KBM-7 (cell line): ENCODE measurements at places on chromosomes 7 and 10.

DNA sequence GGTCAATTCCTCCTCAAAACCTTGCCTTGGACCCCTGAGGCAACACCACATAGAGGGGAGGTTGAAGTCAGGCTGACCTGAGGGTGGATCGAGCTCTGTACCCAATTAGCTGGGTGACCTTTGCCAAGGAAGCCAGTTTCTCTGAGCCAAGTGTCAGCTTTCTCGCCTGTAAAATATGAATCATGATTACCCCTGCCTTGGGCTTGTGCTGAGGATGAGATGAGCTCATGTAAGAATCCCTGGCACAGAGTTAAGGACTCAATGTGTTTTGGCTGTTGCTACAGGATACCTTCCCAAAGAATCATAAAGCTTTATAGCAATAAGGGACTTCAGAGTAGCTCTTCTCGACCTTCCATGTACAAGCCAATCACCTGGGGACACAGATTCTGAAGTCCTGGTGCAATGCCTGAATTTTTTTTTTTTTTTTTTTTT lies 43.5 kb upstream of the CACUL1 start:
- no peak for DNase-seq

- peak; percentile 41 for DNase-seq
Observed at GRCh38 chr7:150937848-150938561, 40.1 kb downstream of the KCNH2 start.

- DNase-seq = peak; percentile 26
Observed at GRCh38 chr7:75915416-75916156, 631 bp downstream of the POR start.

DNA sequence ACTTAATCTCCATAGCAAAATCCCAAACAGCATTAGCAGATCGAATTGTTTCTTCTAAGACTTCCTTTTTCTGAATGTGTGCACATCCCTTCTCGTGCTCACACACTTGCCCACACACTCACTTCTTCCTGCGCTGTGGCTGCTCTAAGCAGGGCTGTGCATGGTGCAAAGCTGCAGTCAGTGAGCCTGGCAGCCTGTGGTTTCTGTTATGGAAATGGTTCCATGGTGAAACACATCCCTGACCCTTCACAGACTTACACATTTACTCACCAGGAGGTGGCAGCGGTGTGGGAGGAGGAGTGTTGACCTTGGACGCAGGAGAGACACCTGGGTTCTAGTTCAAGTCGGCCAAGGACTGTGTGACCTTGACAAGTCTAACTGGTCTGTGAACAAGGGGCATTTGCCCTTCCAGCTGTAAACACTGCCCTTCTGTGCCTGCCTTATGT lies 24.9 kb downstream of the MTURN start:
- peak; percentile 93 for DNase-seq

DNA sequence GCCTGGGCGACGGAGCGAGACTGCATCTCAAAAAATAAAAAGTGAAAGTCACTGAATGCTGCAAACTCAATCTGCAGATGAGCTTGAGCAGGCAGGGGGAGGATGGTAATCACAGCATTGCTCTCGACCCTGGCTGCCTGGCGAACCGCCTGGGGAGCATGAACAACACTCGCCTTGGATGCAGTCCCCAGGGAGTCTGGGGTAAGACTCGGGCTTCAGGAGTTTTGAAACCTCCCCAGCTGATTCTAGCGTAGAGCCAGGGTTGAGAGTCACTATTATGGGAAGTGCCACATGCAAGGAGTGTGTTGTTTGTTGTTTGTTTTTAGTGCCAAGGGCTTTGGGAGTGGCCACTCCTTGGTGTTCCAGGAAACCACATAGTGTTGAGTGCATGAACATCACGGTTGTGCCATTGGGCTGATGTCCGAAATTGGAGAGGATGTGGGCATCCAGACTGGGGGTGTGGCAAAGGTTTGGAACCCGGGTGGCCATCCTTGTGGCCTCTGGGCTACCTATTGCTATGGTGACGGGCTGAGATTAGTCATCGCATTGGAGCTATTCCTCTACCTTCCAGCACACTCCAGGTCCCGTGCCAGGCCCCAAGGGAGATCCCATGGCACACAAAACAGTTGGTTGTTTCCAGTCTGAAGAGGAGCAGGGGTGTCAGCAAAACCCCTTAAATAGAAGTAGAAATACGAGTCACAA lies 92.6 kb downstream of the RGS10 start:
- no peak for DNase-seq

GRCh38 chr7:158548726-158549125 lies 38.9 kb downstream of the PTPRN2 start:
- no peak for DNase-seq

DNA sequence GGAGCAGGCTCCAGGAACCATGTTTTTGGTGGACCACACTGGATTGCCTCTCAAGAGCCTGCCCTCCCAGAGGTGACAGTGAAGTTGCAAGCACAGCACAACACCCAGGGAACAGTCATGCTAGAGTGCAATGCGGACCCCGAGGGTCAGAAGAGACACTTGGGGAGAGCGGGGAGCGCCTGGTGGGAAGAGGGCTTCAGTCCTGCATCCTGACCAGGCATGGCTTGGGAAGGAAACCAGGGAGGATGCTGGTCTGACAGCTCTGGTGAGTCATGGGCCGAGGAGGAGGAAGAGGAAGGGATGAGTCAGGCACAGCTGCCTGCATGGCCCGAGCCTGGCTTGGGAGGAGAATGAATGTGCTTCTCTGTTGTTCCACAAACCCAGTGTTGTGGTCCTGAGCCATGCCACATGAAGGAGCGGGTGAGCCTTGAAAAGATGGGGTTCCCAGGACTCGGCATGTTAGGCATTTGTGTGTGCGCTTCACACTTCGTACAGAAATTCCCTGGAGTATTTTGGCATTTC lies 29.5 kb upstream of the ANKRD2 start:
- peak; percentile 56 for DNase-seq

- DNase-seq = no peak
Observed at GRCh38 chr10:89521368-89521767, 14.0 kb downstream of the SLC16A12 start.

DNA sequence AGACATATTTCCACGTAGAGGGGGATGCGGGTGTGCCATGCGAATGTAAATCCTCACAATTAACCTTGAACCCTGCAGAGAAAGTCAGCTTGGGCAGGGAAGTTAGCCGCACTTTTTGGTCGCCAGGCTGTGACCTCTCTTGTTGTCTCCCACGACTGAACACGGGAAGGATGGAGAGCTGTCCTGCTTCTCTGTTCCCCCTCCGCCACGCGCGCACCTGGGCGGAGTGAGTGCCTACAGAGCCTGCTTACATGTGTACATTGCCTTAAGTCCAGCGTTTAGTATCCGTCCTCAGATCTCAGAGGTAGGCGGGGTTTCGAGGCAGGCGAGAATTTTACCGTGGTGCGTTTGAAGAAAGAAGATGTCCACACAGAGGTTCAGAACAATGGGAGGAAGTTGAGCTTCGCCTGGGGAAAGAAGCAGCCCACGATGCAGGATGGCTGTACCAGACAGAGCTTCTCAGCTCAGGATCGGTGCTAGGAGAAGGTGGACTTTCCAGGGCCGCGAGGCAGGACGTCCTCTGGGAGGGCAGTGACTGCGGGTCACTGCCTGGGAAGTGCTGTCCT lies 482 bp upstream of the ERCC6 start:
- DNase-seq = no peak

DNA sequence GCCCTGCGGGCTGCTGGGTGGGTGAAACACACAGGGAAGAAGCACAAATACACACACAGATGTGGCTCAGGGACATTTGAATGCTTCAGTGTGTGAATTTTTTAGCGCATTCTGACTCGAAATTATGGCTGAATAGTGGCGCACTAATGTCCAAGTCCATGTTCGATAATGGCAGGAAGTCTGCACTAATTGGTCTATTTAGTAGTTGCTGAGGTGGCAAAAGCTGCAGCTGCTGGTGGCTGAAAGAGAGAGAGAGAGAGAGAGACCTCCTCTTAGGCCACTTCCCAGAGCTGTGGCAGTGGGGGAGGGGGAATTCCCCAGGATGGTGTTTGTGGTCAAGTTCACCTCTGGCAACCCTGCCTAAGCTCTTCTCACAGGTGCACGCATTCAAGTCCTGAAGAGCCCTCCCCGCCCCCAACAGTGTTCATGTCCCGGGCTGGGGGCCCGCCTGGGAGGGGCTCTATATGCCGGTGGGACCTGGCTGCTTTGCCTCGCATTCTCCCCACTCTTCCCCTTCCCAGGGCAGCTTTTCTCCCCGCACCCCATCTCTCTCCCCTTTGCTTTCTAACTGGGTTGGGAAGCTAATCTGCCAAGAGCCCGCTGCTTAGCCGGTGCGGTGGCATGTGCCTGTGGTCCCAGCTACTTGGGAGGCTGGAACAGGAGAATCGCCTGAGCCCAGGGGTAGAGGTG lies 6.0 kb upstream of the MNX1 start:
- DNase-seq = no peak

GRCh38 chr10:97580421-97581367 lies 3.5 kb upstream of the HOGA1 start:
- DNase-seq = no peak

DNA sequence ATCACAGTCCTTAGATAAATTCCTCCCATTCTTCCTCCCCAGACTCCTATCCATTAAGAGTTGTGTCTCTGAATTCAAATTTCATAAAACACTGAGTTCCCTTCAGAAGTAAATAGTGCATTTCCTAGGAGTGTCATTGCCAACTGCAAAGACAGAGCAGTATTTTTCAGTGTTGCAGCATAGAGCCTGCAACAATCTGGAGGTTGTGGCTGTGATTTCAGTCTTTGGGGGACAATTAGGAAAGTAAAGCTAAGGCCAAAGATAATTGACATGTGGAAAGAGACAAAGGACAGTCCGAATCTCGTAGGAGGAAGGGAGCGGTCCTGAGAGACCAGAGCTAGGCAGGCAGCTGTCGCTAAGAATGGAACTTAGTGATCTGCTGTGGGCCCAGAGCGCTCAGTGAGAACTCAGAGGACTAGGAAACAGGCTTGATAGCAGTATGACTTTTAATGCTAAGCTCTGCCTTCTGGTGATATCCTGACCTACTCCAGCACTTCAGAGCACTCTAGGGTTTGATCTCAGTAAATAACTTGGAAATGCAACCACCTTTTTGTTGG lies 46.2 kb downstream of the PRPF18 start:
- DNase-seq = no peak

DNA sequence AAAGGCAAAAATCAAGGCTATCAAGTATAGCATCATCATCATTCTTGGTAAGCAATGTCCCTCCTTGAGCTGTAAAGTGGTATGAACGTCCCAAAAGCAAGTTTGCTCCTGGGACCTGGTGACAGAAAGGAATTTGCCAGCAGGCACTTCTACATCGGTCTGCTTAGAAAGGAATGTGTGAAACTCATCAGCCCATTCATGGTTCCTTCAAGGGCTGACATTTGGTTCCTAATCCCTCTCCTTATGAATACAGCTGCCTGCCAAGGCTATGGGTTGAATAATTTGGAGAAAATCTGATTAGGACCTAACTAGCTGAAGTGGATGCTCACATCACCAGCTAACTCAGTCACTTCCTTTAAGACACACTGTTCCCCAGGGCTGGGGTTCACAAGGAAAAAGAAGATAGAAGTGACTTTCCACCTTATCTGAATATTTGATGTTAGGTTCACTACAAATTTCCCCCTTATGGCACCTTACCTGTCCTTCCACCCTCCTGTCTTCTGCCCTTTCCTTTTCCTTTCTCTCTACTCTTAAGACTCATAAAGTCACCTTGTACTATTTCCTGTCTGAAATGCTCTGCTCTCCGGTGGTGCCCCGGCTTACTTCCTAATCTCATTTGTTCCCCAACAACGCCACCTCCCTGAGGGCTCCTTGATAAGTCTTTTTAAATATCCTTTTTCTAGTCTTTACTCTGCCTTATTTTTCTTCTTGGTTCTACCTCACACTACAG lies 187.1 kb downstream of the NPSR1 start:
- no peak for DNase-seq

DNA sequence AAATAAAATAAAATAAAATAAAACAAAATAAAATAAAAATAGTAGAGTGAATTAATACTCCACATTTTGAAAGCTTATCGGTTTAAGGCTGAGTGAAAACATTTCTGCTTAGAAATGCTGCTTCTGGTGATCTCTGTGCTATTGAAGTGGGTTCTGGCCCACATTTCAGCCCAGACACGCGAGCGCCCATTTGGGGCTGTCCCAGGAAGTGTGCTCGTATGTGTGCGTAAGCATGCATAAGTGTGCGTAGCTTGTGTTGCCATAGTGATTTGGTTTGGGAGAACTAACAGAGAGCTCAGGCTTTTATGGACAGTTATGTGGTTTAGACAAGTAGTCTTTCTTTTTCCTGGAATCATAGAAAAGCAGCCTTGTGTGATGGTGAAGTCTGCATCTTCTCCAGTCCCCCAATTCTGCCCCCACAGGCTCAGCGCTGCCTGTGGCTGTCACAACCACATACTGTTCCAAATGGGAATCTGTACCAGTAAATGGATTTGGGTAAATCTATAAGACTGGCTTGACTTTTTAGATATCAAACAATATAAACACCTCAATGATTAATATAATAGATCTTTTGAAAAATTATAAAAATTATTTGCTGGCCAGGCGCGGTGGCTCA lies 29.8 kb upstream of the PURB start:
- DNase-seq = peak; percentile 48

DNA sequence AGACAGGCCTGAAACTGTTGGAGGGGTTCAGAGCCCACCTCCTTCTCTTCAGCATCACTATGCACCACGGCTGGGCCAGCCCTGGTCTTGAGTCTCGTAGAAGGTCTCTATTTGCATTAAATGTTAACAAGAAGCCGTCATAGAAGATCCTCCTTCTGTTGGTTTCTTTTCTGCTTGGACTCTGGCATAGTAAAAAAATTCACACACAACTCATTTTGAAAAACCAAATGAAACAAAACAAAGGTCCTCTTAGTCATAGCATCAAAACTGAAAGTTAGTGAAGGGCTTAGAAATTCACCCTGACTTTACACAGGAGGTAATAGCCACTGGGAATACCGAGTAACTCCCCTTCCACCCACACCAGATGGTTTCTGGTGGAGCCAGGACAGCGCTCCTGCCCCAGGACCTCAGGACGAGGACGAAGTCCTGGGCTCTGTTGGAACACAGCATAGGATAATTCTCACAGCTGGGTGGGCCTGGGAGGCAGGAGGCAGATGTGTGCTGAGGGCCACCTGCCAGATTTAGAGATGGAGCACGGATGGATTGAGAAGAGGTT lies 248.4 kb upstream of the KLF6 start:
- DNase-seq = no peak

GRCh38 chr10:104080762-104081161 lies 4.9 kb downstream of the COL17A1 start:
- DNase-seq = peak; percentile 27

- DNase-seq = no peak
Observed at GRCh38 chr7:2014391-2015241, 218.1 kb downstream of the MAD1L1 start.

- peak; percentile 93 for DNase-seq
Observed at GRCh38 chr10:32055478-32056135, 618 bp downstream of the KIF5B start.

GRCh38 chr10:12337453-12338372 lies 11.6 kb upstream of the CAMK1D start:
- no peak for DNase-seq

- DNase-seq = no peak
Observed at GRCh38 chr7:107917763-107918651, 27.0 kb downstream of the DLD start.

GRCh38 chr7:115721293-115722217 lies 309.0 kb downstream of the TFEC start:
- DNase-seq = no peak
